ENCODE measurements at places on chromosomes 6 and 20.

GRCh38 chr20:760751-761417 is 7.4 kb downstream of the SLC52A3 start:
- DNase-seq, result no peak

GRCh38 chr6:131917318-131917717 is 33.9 kb downstream of the CCN2 start:
- no peak for DNase-seq

DNA sequence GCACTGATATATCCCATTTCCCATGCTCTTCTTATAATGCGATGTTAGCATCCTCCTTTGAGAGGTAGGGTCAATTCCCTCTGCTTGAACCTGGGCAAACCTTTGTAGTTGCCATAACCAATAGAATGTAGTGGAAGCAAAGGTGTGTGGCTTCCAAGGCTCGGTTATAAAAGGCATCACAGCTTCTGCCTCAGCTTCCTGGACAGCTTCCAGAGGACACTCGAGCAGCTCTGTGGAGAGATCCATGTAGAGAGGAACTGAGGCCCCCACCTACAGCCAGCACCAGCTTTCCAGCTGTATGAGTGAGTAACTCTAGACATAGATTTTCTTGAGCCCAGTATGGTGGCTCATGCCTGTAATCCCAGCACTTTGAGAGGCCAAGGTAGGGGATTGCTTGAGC is 36.7 kb downstream of the FGD2 start:
- DNase-seq, result no peak

- no peak for DNase-seq
These were observed 39.1 kb upstream of the DDR1 start for GRCh38 chr6:30845183-30845582.

DNA sequence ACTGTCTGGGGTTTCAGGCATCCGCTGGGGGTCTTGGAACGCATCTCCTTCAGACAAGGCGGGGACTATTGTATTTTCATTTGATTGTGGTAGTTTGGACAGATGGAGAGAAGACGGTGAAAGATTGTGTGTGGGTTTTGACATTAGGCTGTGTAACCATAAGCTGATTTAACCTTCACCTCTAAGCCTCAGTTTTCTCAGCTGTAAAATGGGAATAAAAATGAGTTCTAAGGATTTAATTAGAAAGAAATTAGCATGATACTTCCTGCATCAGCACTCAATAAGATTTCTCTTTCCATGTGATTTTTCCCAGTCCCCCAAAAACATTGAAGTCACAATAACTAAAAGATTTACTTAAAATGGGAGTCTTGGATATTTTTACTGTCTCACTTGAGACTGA is 78.1 kb downstream of the CBFA2T2 start:
- DNase-seq, result no peak

DNA sequence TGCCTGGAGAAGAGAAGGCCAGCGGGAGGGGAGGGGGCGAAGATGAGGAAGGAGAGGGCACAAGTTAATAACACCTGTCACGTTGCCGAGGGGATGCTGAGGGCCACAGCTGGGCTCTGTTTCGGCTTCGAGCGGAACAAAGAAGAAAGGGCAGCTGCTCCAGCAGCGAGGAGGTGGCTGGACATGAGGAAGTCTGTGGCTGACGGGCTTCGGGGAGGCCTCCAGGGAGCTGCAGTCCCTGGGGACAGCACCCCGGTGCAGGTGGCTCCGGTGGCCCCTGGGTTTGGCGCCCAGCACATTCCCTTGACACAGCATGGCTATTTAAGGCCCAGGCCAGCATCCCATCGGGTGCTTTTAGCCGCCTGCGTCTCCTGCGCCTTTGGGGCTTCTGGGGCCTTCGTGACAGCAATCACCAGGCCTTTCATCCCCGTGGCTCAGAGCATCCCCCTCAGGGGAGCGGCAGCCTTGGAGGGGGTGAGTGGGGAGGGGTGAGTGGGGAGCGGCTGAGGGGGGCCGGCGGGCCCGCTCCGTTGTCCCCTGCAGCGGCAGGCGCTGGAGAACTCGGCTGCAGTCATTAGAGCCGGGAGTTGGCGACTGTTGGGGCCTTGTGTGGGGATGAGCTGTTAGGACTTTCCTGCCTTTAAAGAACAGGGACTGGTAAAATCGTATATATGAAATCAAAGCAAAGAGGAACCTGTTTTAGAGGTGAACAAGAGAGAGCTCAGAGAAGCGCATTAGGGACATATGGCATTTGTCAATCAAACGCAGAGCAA is 99.0 kb downstream of the TMEM242 start:
- no peak for DNase-seq

- DNase-seq, result no peak
These were observed 4.2 kb upstream of the SLCO4A1 start for GRCh38 chr20:62638055-62638570.

GRCh38 chr6:15246666-15247499 is 1.0 kb downstream of the JARID2 start:
- DNase-seq, result no peak

DNA sequence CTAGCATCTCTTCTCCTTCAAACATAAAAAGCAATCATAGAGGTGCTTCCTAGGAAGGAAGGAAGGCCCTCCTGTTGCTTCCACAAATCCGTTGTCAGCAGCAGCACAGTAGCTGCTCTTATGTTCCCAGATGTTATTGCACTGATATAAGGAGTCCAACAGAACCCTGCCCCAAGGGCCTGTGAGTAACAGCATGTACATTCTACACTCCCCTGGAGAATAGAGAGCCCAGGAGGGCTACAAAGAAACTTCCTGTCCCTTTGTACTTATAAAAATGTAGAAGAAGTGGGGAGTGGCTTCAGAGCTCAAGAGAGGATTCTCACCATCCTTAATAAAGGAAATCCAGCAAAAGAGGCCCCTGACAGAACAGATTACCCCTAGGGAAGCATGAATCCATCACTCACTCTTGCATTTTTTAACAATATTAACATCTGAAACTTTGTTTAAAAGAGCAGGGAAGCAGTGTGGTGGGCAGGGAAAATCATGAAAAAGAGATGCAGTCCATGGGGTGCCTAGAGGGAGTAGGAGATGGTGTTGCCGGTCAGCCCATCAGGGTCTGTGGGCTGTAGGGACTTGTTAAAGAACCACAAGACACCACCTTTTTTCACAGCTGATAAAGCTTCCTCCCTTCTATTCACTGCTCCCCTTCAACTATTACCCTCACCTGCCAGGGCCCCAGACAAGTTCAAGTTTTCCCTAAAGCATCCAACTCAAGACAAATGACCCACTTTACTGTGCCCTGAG is 104.5 kb upstream of the ADGRF1 start:
- no peak for DNase-seq

GRCh38 chr6:83597511-83597910 is 85.2 kb downstream of the PRSS35 start:
- no peak for DNase-seq

DNA sequence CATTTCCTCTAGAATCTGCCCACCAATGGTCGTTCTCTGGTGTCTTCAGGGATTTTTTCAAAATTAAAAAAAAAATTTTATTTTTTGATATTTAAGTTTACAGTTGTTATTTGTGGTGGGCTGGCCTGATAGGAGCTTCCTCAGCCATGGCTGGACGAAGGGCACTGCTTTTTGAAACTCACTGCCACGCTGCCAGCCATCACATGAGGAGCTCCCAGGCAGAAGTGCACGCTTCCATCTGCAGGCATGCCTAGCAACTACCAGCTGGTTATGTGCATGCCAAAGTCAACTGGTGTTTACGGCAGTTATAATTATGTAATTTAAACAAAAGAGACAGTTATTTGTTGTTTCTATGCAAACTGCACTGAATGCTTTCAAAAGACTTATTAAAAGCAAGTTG is 105.1 kb downstream of the IRF4 start:
- no peak for DNase-seq

DNA sequence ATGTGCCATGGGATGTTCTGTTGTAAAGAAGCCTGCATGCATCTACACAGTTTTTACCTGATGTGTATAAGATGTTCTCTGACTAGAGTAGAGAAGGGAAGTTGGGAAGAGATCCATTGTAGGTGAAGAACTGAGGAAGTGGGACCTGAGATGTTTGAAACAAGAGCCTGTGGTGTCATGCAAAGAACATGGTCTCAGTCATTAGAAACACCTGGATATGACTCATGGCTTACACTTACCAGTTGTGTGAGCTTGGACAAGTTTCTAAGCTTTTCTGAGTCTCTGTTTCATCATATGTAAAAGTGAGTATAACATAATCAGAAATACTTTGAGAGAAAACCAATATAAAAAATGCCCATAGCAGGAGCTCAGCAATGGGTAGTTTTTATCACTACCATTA is 51.9 kb upstream of the SEC63 start:
- no peak for DNase-seq
